Esophagus squamous epithelium (tissue), 5 donors: ENCODE measurements at places on chromosomes 7 and 10.

GRCh38 chr7:51015581-51015980 lies 232.9 kb upstream of the GRB10 start:
- no peak for DNase-seq

- DNase-seq = no peak
These were observed 75.9 kb downstream of the ELMO1 start for GRCh38 chr7:37372750-37373149.

DNA sequence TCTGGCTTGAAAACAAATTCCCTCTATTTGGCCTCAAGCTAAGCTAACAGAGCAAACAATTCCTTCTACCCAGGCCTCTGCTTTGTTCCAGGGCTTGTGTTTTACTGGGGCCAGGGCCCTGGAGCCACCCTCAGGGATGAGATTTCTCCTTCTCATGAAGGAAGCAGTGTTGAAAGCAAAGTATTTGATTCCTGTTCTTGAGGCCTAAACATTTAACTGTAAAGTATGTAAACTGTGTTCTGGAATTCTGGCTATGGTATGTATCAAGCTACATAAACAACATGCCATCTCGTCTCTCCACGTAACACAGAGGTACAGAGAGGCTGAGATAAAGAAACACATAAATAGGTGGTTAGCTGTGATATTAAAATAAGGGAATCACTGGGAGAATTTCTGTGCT lies 81.8 kb downstream of the HERPUD2 start:
- DNase-seq = no peak

DNA sequence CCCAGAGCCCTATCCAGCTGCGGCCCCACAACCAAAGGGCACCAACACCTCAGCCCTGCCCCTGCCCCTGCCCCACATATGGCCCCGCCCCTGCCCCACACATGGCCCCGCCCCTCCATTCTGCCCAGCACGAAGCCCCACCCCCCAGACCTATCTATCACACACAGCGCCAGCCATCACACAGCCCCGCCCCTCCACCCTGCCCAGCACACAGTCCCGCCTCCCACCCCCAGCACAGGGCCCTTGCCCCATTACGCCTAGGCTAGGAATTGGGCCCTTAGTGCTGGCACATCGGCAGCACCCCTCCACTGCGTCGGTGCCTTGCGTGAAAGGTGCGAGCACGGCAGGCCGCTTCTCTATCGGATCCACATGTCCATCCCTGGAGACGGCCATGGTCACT lies 126.8 kb downstream of the MAD1L1 start:
- no peak for DNase-seq

DNA sequence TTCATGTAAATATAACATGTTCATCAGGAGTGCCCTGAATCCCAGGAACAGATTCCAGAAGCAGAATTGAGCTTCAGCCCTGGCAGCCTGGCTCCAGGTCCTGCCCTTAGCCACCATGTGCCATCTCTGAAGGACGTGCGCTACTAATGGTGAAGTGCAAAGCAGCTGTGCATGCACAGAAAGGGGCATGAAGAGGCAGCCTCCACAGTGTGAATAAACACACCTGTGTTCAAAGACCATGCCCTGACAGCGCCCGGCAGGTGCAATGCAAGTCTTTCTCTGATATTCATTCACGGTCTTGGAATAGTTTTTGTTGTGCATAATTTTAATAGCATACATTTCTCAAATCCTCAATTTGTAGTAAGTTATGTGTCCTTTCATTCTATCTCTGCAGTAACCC lies 250.4 kb upstream of the TCERG1L start:
- DNase-seq = no peak

DNA sequence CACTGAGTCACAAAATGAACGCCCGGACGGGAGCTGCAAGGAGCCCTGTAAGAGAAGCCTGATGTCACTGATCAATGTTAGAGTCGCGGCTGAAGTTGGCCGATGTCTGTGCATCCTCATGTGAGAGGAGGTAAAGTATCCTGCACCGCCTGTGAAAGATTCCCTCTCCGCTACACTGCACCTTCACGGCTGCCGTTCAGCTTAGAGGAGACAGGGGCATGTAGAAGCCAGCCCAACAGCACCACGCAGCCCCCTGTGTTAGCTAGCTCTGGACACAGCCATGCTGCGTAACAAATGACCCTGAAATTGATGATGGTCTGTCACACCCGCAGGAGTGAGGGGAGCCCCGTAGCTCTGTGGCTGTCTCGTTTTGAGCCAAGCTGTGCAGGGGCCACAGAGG lies 81.5 kb upstream of the DIP2C start:
- no peak for DNase-seq

DNA sequence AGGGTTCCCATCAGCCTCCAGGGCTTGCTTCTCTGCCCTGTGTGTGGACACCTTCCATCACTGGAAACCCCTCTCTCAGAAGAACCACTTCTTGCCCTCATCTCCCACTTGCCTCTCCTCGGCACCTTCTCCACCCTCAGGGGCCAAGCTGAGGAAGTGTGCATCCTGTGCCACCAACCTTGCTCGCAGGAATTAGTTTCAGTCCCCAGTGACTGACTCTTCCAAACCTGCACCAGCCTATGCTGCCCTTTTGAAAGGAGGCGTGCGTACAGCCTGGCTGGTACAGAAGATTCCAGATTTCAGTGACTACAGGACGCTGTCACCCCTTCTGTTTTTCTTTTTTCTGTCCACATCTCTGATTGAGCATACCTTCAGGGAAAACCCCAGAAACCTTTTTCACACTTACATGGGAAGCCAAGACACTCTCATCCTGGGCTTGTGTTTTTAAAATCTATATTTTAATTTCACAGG lies 67.1 kb downstream of the IKZF1 start:
- no peak for DNase-seq

DNA sequence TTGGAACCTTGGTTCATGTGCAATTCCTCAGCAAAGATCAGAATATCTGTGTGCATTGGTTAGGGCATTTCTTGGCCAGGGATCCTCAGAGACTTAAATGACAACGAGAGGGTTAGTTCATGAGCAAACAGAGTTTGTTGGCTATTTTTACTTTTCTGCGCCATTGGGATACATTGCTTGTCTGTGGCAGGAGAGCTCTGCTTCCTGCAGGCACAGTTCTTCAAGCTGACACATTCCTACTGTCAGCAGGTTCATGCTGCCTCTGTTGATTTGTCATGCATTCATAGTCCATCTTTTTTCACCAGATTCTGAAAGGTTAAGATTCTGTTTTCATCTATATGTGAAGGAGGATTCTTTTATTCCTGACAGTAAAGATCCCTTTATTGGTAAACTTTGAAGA lies 139.4 kb downstream of the TMEM178B start:
- no peak for DNase-seq

DNA sequence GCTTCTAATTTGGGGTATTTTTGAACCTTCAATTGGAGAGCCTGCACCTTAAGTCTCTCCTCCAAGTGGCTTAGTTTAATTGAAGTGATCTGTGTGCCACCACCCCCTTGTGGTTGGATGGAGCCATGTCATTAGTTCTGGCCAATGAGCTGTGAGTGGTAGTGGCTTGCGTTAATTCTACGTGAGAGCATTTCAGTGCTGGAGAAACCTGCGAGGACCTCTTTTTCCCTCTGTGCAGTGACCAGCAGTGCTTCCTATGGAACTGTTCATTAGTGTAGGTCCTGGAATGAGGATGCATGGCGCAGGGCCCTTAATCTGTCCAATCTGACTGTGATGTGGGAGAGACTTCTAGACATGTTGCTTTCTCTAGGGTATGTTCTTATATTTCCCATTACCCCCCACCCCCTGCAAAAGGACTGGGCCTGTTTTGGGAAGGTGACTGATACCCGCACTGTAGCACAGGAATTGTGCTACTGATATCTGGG lies 3.8 kb downstream of the HILPDA start:
- no peak for DNase-seq

DNA sequence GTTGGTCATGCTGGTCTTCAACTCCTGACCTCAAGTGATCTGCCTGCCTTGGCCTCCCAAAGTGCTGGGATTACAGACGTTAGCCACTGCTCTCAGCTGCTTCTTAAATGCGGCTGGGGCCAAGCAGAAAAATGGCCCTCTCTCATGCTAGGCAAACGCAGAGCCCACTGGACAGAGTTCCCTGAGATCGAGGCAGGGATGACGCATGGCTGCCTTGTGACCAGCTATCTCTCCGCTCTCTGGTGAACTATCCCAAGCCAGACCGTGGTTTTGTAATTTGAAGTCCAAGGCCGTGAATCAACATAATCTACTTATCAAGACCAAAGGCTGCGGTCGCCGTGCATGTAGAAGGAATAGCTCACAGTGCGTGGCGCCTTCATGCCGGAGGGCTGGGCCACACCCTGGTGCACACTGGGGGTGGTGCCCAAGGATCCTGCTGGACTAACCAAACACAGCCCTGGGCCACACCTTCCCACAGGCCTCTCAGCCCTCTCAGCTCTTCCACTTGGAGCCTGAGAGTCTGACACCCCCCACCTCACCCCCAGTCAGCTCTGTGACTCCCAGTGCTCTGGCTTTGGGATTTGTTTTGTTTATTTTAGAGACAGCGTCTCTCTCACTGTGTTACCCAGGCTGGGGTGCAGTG lies 88.1 kb upstream of the CUX1 start:
- DNase-seq = no peak
